ENCODE measurements at places on chromosomes 5 and 9.

DNA sequence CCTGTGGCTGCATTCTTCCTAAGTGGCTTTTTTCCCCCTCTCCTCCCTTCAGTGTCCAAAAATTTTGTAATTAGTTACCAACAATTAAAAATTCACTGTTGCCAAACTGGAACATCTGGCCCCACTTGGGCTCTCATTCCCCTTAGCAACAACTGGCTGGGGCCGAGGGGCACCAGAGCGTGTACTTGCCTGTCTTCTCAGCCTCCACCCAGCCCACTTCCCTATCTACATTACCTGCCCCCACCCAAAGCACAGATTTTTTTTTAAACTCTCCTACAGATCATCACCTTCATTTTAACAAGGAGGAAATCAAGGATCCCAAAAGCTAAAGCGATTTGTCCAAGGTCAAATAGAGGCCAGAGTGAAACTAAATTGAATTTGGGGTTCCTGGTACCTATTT is 278.8 kb downstream of the EBF1 start:
- H3K27me3 ChIP-seq = no peaks in the 10 kb centered on the region
- no peaks in the 10 kb centered on the region for H3K4me1 ChIP-seq
- H3K4me3 ChIP-seq = no peak overlapping the region
- no peak for DNase-seq
- H3K36me3 ChIP-seq = no peaks in the 10 kb centered on the region
- H3K27ac ChIP-seq = no peak overlapping the region

- no peaks in the 10 kb centered on the region for H3K27me3 ChIP-seq
- H3K27ac ChIP-seq = no peak overlapping the region
Observed at GRCh38 chr5:143117821-143118220, 285.7 kb downstream of the NR3C1 start.

DNA sequence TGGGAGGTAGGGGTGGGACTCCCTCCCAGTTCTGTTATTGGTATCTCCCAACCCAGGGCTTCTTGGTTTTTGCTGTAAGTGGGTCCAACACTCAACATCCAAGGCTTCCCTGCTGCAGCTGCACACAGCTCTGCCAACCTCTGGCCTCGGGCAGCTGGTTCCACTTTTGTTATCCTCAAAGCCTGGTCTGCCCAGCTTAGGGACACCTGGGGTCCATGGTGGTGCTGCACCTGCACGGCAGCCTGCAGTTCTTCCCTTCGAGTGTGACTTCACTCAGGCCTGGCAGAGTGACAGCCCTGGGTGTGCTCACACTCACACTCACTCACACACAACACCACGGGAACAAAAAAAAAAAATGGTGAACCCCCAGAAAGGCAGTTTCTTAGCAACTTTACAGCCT is 15.3 kb upstream of the SAP30L start:
- H3K27me3 ChIP-seq = no peaks in the 10 kb centered on the region
- H3K4me1 ChIP-seq = no peaks in the 10 kb centered on the region
- no peaks in the 10 kb centered on the region for H3K36me3 ChIP-seq
- no peak overlapping the region for H3K27ac ChIP-seq
- H3K4me3 ChIP-seq = no peak overlapping the region

- no peak for DNase-seq
- H3K4me1 ChIP-seq = no peaks in the 10 kb centered on the region
- H3K27me3 ChIP-seq = no peaks in the 10 kb centered on the region
- H3K4me3 ChIP-seq = no peak overlapping the region
Observed at GRCh38 chr5:107100121-107100520, 570.6 kb downstream of the EFNA5 start.
